ENCODE measurements at places on chromosomes 16 and 17.

DNA sequence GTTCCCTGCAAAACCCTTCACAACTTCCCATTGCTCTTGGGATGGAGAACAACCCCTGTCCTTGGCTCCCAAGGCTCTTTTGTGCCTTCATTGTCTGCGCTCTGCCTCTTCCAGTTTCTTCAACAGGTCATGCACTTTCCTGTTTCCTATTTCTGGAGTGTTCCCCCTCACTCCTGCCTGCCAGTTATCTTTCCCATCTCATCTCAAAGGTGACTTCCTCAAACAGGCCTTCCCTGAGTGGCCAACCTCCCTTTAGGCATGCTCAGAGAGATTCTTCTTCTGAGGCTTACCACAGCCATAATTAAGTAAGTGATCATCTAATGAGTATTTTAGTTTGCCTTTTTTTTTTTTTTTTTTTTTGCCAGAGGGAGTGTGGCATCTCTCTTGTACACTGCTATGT, 2.9 kb upstream of the CYLD start:
- DNase-seq, result no peak

DNA sequence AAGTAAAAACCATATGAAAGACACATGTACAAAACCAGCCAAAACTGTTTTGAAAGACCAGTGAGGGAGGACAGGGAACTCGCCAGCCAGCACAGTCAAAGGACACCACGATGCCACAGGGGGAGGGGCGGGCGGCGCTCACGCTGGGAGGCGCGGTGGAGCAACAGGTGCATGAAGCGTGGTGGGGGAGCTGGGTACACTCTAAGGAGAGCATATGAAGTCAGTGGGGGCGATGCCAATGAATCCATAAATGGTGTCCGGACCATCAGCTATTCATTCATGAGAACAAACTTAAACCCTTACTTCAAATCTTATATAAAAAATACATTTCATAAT, 101.0 kb upstream of the DNAH17 start:
- DNase-seq, result no peak

DNA sequence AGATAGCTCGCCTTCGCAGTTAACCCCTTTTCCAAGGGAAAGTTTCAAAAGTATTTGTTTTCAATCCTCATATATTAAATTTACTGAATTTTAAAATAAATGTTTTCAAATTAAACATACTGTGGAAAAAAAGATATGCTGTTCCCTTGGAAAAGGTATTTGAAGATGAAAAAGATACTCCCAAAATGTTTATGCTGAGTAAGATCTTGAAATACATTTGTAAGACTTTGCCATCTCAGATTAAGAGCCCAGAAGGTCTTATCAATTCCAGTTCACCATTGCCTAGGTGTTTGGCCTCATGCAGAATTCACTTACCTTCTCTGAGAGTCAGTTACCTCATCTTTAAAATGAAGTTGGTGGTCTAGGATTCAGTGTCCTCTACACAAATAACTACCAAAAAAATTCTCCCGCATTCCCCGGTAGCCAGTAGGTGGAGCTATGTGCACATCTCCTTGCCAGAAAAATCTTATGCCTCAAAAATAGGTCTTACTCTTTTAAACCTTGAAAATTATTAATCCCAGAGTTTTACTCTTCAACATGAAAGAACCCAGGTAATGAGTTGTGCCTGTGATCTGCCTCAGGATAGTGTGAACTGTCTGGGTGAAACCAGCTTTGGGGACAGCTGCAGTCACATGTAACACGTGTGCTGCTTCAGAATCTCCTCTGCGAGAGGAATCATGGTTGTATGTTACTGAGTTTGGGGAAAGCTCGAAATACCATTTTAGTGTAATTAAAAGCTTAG, 178.3 kb downstream of the MRTFB start:
- peak; percentile 20 for DNase-seq

DNA sequence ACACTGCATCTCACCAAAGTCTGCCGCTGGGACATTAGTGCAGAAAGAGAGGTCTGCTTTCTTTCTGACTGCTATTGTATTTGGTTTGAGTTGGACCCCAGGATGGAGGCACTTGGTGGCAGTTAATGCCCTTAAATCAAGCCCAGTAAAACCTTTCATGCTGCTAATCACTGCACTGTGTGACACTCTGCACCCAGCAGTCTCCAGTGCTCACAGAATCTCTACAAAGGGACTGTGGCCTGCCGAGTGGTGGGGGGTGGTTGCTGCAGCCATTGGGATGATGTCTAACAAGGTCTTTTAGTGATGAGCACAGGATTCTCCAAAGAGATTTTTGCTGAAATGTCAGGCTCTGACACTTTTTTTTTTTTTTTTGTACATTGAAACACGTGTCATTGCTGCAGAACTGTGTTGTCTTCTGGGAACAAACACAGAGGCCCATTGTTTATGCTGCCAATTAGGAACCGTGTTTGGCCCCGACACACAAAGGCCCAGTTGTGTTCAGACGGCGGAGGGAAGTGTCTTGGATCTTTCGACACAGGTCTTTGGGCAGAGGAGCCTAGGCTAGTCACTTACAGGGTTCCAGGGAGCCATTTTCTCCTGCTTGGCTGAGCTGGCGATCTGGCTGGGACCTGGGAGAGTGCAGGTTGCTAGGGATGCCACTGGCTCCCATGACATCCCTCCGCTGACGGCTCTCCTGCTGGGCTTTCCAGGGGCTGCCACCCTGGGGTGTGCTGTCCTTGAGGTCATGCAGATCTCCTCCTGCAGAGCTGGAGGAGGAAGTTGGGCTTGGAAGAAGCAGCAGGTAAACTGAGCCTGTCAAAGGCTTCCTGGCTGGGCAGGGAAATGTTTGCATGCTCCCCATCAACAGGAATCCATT, 16.2 kb upstream of the TNRC6C start:
- no peak for DNase-seq

GRCh38 chr17:37450112-37450511, 39.6 kb upstream of the DUSP14 start:
- no peak for DNase-seq

GRCh38 chr17:8865385-8865784, 2.1 kb downstream of the PIK3R6 start:
- no peak for DNase-seq

DNA sequence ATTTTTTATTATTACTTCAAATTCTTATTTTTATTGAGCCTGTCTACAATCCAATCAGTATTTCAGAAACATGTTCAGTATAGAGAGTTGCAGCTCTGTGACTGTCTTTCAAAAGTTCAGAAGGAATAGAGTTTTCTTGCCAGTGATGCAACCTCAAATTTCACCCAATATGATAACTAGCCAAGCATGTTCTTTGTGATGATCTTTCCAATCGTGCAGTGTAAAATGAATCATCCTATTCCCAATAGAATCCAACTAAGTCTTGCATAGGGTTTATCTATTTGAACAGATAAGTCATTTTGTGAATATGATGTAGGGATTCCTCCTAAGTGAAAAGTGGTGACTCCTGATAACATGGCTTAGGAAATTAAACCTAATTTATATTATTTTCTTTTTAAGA, 937.8 kb downstream of the KCNJ2 start:
- no peak for DNase-seq

DNA sequence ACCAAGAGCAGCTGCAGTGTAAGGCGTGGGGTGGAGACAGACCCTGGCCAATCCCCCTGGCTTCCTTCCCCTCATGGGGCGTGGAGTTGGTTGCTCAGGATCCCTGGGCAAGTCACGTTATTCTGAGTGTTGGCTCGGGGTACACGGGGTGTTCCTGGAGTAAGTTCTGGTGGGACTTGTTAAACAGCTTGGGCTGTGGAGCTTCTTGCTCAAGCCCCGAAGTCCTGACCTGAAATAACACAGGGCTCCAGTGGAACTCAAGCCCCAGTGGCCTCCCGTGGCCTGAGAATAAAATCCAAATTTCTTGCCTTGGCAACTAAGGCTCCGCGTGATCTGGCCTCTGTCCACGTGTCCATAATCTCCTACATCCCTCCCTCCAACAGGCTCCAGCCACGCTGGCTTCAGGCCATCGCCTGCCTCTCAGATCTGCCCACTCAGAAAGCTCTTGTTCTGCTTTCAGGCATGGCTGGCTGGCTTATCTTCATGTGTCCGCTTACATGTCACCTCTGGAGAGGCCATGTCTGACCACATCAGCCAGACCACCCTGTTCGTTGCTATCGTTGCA, 49.3 kb upstream of the BCO1 start:
- no peak for DNase-seq

DNA sequence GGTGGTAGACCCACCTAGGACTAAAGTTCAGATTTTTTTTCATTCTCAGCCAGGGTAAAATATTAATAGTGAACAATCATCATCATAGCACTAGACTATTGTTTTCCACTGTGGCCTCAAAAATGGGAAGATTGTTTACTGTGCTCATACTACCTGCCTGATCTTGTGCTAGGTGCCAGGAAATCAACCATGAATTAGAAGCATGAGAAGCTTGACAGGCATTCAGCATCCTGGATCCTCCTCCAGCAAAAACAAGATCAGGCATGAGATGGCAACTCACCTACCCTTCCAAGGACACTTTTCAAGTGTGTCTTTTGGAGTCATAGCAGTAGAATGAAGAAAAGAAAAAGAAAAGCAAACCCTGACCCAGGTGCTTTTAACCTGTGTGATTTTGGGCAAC, 174.2 kb downstream of the CYLD start:
- DNase-seq, result no peak

- DNase-seq, result no peak
Measured at GRCh38 chr16:58492066-58492465, 7.9 kb upstream of the NDRG4 start.

DNA sequence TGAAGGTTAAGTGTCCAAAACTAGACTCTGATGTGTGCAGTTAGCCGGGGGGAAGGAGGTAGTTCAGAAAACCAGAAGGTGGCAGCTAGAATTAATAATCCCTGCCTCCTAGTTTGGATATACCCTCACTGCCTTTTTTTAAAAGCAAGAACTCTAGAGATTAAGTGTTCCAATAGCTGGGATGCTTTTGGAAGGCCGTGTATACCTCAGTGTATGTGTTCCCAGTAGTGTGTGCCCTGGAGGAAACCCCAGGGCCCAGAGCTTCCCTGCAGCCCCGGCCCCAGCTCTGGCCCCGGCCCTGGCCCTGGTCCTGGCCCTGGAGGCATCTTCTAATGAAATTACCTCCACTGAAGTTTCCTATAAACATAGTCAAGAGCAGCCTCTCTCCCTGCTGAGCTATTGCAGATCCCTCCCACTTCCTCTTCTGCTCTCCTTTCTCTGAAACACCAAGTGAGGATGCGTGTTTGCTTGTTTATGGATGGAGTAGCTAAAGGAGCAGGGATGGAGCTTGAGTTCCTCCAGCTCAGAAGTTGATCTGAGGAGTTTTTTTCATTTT, 130.7 kb downstream of the PRKCA start:
- DNase-seq, result no peak

- no peak for DNase-seq
Measured at GRCh38 chr17:81032641-81033480, 2.1 kb upstream of the BAIAP2 start.

- DNase-seq, result no peak
Measured at GRCh38 chr16:28290859-28291254, 1.5 kb upstream of the SBK1 start.

DNA sequence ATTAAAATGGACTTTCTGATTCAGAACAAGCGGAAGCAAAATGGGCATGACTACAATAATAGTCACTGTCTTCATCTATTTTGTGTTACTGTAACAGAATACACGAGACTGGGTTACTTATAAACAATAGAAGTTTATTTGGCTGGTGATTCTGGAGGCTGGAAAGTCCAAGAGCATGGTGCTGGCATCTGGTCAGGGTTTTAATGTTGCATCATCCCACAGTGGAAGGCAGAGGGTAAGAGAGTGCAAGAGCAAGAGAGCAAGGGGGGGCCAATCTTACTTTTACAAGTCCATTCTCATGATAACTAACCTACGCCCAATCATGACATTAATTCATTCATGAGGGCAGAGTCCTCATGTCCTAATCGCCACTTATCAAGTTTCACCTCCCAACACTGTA, 189.2 kb downstream of the TOX3 start:
- no peak for DNase-seq

DNA sequence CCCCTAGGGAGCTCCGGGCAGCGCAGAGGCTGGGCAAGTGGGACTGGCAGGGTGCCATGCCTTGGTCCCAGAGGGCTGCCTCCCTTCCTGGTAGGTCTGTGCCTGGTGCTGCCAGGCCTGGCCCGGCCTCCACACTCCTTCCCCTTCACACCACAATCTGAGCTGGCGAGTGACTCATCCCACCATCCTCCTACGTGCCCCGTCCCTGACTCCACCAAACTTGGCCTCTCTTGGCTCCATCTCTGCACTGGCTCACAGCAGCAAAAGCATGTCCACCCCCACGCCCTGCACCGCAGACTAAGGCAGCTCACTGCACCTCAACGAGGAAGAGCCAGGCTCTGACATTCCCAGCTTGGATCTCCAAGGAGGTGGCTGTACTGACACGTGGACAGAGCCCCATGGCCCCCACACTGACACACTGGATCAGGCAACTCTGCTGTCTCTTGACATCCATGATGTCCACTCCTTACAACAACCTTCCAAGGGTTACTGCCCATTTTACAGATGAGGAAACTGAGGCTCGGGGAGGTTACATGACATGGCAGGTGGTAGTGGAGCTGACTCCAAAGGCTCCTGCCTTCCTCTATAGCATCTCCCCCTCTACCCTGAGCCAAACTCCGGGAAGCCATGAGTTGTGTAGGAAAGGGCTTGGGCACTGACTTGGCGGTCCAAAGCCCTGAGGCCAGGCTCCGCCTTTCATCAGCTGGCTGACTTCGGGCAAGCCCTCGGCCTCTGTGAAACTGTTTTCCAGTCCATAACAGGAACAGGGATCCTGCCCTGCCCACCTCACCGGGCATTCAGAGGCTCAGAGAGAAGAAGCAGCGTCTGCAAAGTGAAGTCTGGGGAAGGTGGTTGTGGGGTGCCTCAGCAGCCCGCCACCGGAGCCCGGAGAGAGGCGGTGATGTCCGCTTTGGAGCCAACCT, 20.1 kb upstream of the KRT19 start:
- DNase-seq, result peak; percentile 89

DNA sequence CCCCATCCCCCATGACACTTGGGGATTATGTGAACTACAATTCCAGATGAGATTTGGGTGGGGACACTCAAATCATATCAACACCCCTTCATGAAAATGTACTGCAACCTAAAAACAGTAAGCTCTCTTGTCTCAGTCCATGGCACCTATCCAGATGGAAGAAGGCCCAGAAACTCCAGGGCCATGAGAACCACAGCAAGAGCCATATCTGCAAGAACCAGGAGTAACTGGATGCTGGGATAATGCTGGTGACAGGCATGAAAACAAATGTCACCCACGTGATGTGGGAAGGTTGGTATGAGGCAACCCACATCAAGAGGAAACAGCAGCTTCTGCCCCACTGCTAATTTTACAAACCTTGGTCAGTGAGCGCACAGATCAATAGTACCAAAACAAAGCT, 400.1 kb upstream of the ERCC4 start:
- DNase-seq, result no peak

GRCh38 chr16:15642557-15643047, 352 bp downstream of the MARF1 start:
- DNase-seq, result no peak

- DNase-seq, result no peak
Measured at GRCh38 chr17:56548661-56549060, 44.8 kb upstream of the NOG start.

- DNase-seq, result no peak
Measured at GRCh38 chr17:28744104-28744971, 527 bp downstream of the TRAF4 start.

Data from amniotic stem cell (primary cell).